RWPE1 (cell line): ENCODE measurements at places on chromosomes 1 and 21.

DNA sequence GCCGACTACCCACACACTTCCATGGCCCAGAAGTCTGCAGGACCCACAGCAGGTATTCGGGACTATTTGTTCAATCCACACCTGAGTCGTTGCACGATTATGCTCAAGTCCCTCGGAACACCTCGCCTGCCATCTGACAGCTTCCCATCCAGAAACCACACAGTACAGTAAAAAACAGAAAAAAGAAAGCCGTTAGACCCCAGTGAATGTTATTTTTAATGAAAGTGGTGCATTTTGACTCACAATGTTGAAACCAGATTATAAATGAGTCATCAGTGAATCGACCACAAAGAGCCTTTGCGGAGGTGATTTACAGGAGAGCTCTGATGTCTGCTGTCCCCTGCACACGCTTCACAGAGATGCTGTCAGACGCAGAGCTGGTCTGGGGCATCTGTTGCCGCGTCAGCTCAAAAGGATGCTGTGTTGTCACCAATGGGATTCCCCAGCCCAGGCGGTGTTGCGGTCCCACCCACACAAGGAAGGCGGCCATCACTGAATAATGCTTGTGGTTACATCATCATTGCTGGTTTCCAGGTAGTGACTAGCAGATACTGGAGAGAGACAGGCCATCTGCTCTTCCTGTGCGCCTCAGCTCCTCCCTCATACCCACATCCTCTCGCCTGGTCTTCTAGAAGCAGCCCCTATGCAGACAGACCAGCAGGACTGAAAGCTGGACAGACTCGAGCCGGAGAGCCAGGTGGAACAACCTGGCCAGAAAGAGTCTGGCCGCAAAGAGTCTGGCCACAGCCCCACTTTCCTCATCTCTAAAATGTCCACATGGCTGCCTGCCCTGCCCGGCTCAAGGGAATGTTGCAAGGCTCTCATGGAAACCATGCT is 116.8 kb downstream of the TOMM20 start:
- DNase-seq, result peak; percentile 92

DNA sequence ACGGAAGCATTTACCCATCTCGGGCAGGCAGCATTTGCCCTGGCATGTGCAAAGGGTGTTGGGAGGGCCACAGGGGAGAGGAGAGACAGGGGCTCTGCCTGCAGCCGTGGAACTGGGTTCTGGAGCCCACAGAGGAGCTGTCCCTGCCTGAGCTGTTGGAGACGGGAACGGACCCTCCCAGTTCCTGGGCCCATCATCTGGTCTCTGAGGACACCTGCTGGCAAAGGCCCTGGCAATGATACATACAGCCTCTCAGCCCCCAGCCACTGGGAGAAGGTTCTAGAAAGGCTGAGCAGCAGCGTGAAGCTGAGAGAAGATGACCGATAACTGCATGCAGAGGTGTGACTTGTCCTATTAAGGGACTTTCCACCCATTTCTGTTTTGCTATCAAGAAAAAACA is 31.4 kb downstream of the FAAP20 start:
- DNase-seq, result no peak

GRCh38 chr1:54408147-54409066 is 2.2 kb upstream of the SSBP3 start:
- peak; percentile 83 for DNase-seq

GRCh38 chr1:220804202-220804586 is 17.5 kb downstream of the MTARC1 start:
- DNase-seq, result no peak

- DNase-seq, result no peak
Observed at GRCh38 chr1:65980237-65980636, 187.5 kb downstream of the PDE4B start.

- peak; percentile 36 for DNase-seq
Observed at GRCh38 chr1:212987702-212988322, 27.9 kb downstream of the ANGEL2 start.

DNA sequence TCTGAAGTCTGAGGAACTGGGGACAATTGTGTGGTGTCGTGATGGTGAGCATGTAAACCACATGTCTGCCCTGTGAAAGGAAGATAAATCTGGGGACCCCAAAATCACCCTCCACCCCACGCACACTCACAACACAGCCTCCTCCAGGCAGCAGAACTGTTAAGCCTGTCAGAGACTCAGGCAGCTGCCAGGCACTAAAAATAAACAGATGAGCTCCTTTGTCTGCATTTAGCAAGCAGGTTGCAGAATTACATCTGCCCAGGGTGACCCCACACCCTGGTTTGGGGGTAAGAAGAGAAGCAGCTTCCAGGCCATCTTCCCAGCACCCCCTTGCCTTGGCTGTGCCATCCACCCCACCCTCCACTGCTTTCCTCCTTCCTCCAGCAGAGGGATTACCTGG is 119.1 kb upstream of the RUNX3 start:
- DNase-seq, result no peak

DNA sequence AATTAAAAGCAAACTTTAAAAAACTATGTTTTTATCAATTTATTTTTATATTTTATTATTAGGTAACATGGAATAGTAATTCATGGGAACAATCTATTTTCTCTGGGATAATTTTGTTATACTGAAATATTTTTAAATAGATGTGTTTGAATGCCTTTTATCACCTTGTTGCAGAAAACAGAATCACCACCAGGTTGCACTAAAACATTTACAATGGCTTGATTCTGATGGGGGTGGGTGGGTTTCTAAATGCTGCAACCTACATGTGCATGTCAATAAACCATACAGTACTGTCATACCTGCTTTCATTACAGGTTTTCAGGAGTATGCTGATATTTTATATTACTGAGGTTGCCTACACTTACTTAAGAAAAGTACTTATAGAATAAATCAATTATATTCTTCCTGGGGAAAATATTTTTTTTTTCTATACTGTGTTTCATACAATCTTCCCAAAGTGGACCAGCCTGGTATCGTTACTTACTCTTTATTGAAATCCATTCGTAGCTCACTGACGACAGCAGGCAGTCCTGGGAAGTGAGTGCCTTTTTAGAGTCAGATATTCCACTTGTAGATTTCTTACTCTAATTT is 132.8 kb downstream of the PTPRC start:
- DNase-seq, result peak; percentile 71

- no peak for DNase-seq
Observed at GRCh38 chr1:13775916-13776315, 75.9 kb downstream of the PRDM2 start.

DNA sequence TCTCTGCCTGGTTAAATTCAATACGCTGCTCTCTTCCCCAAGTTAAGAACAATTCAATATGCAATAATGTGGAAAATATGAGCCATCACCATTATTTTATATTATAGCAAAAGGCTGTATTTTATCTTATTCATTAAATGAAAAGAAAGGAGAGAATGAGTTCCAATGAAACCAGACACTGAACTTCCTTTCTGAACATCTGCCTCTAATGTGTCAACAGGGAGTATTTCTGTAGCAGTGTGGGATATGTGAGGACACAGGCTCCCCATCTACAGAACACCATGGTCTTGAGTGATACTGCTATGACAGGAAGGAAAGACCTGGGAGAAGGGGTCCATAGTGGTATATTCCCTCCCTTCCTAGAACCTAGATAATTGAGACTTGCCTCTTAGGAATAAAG is 46.3 kb downstream of the CASQ2 start:
- no peak for DNase-seq

GRCh38 chr1:174890024-174890423 is 109.7 kb upstream of the CACYBP start:
- no peak for DNase-seq

GRCh38 chr1:10854856-10855459 is 58.5 kb upstream of the CASZ1 start:
- no peak for DNase-seq

DNA sequence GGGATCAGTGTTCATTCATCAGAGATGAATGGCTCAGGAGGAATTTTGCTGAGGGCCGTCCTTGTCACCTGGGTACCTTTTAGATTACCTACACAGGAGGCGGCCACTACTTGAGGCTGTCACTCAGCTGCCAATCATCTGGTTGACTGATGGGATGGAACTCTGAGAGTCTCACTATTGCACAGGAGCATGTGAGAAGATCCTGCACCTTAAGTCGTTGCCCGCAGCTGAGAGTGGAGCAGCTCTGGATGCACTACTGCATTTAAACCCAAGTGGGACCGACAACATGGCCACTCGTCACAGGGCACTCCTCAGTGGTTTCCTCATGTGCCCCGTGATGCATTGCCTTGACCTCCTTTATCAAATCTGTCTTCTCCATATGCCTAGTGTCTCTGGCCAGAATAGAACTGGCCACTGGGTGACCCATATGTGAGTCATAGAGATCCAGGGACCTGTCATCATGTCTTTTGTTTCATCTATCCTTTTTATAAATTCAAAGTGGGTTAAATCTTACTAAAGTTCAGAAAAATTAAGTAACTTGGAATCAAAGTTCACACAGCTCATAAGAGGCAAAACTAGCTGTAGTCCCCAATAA is 165.5 kb downstream of the ZSCAN20 start:
- no peak for DNase-seq

- DNase-seq, result no peak
Observed at GRCh38 chr1:11690397-11691301, 861 bp upstream of the DRAXIN start.

GRCh38 chr21:43626390-43626789 is 32.9 kb downstream of the HSF2BP start:
- DNase-seq, result no peak

DNA sequence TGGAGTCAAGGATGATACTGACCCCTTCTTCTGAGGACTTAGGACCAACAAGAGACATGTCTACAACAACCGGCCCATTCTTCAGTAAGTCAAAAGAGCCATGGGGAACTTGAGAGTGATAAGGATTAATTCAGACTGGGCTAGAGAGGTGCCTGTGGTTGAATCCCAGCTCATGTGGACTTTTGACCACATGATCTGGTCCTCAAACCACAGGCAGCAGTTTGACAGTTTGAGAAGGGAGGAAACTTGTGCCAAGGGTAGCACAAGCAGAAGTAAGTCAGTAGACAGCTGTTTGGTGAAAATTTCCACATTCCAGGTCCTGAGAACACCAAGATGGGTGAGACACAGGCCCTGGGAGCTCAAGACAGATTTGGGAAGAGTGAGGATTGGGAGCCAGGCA is 19.8 kb downstream of the SH3BP5L start:
- no peak for DNase-seq
